Epithelial cell of alveolus of lung (primary cell): ENCODE measurements at places on chromosomes 7 and 10. TPM values are rescaled to one million over a fixed set of nuclear protein-coding genes. Genes with fewer than 3 reads are reported as not detected.

The TMEM270 gene
- not detected in 2 replicates for total RNA-seq

The RADIL gene
- total RNA-seq: 0.78 and 7.1 TPM in 2 replicates

The LAMB4 gene
- total RNA-seq: 0.40 TPM in 1 of 2 replicates, not detected in the other

The CYP3A7 gene
- 0.13 and 1.0 TPM in 2 replicates for total RNA-seq

The CWF19L1 gene
- 20.7 and 21.9 TPM in 2 replicates for total RNA-seq

The TAS2R60 gene
- not detected in 2 replicates for total RNA-seq

The PRR15 gene
- 0.16 and 4.5 TPM in 2 replicates for total RNA-seq

The AKR1C3 gene
- total RNA-seq: 0.52 and 9.6 TPM in 2 replicates

The INHBA gene
- 4.0 and 53.8 TPM in 2 replicates for total RNA-seq

The TAS2R41 gene
- not detected in 2 replicates for total RNA-seq

The SLC18A3 gene
- not detected in 2 replicates for total RNA-seq

The ADRB1 gene
- total RNA-seq: 0.13 TPM in 1 of 2 replicates, not detected in the other

The GPR85 gene
- total RNA-seq: 0.24 and 3.6 TPM in 2 replicates

The CCDC7 gene
- total RNA-seq: 2.7 and 3.6 TPM in 2 replicates

The MYH16 gene
- 0.26 TPM in 1 of 2 replicates, not detected in the other for total RNA-seq

The TCERG1L gene
- 0.13 TPM in 1 of 2 replicates, not detected in the other for total RNA-seq

The UCN3 gene
- total RNA-seq: not detected in 2 replicates

The SYT15 gene
- total RNA-seq: 0.13 and 0.24 TPM in 2 replicates

The EMX2 gene
- not detected in 2 replicates for total RNA-seq

The GLI3 gene
- total RNA-seq: 6.1 and 34.0 TPM in 2 replicates

The EIF4EBP2 gene
- 19.9 and 52.8 TPM in 2 replicates for total RNA-seq

The CHCHD3 gene
- total RNA-seq: 40.1 and 55.7 TPM in 2 replicates

The PRKCQ gene
- total RNA-seq: 0.24 and 0.65 TPM in 2 replicates

The SPDYE18 gene
- total RNA-seq: not detected in 2 replicates

The ARHGAP21 gene
- 49.3 and 65.6 TPM in 2 replicates for total RNA-seq

The TRPV5 gene
- total RNA-seq: not detected in 2 replicates

The PILRA gene
- 4.4 TPM in 1 of 2 replicates, not detected in the other for total RNA-seq

The SKAP2 gene
- 27.4 and 40.0 TPM in 2 replicates for total RNA-seq

The PODXL gene
- total RNA-seq: 1.1 and 9.3 TPM in 2 replicates

The HOXA9 gene
- 1.0 and 2.4 TPM in 2 replicates for total RNA-seq

The NPVF gene
- total RNA-seq: not detected in 2 replicates

The WEE2 gene
- total RNA-seq: not detected in 2 replicates

The TAC1 gene
- not detected in 2 replicates for total RNA-seq

The AKR1C8 gene
- not detected in 2 replicates for total RNA-seq

The RBM48 gene
- 4.5 and 9.4 TPM in 2 replicates for total RNA-seq

The LHFPL3 gene
- total RNA-seq: not detected in 2 replicates

The OR2A1 gene
- total RNA-seq: 0.13 and 0.24 TPM in 2 replicates

The CNTNAP2 gene
- total RNA-seq: 0.65 and 3.0 TPM in 2 replicates

The CYP2C19 gene
- total RNA-seq: not detected in 2 replicates

The DLX5 gene
- total RNA-seq: 0.13 TPM in 1 of 2 replicates, not detected in the other

The TBX20 gene
- total RNA-seq: 0.80 and 1.2 TPM in 2 replicates

The BLNK gene
- total RNA-seq: not detected in 2 replicates

The SLC26A5 gene
- not detected in 2 replicates for total RNA-seq

The NPFFR1 gene
- not detected in 2 replicates for total RNA-seq

The PLEKHS1 gene
- not detected in 2 replicates for total RNA-seq

The CUZD1 gene
- 0.08 and 0.13 TPM in 2 replicates for total RNA-seq

The ANKRD2 gene
- total RNA-seq: 2.5 TPM in 1 of 2 replicates, not detected in the other

The SLC13A4 gene
- total RNA-seq: not detected in 2 replicates

The LRRC61 gene
- total RNA-seq: 1.2 and 11.8 TPM in 2 replicates

The PLXNA4 gene
- 0.65 and 2.7 TPM in 2 replicates for total RNA-seq
